ENCODE measurements at places on chromosomes 11 and 22.

DNA sequence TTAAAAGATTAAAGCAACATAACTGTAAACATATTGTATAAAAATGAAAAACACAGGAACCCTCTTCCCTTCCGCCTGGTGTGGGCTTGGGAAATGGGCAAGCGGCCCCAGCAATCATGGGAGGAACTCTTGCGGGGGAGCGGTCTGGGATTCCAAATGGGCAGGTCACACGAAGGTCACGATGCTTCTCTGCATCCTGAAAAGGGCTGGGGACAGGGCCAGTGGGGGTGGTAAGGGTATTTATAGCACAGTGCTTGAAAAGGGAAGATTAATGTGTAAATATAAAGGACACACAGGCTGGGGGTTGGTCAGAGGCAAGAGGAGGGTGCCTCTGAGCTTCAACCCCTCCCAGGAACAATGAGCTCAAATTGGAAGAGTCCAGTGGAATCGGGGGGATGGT lies 46.9 kb upstream of the OR4B1 start:
- no peak for DNase-seq

DNA sequence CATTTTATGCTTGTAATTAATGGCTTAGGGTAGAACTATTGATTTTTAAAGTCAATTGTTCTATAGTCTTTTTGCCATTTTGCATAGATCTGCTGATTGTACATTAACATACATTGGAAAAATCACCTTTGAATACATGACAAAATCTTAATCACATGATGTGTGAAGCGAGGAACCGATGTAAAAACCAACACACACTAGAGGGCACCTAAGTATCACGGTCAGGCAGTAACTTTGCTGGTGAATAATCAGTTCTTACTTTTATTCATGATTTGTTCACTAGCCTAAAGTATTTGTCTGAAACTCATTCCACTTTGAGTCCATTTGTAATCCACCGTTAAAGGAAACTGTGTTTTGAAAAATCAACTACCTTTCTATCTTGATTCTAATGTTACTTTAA lies 28.2 kb downstream of the JHY start:
- DNase-seq: no peak

- no peak for DNase-seq
Observed at GRCh38 chr11:34065505-34066203, 14.1 kb downstream of the CAPRIN1 start.

GRCh38 chr11:19253817-19254216 lies 13.1 kb upstream of the E2F8 start:
- DNase-seq: no peak

GRCh38 chr22:45329530-45329936 lies 19.8 kb downstream of the FAM118A start:
- DNase-seq: no peak

- DNase-seq: no peak
Observed at GRCh38 chr11:131802440-131803115, 432.2 kb downstream of the NTM start.

GRCh38 chr11:57787920-57788702 lies 26.5 kb downstream of the CTNND1 start:
- no peak for DNase-seq

DNA sequence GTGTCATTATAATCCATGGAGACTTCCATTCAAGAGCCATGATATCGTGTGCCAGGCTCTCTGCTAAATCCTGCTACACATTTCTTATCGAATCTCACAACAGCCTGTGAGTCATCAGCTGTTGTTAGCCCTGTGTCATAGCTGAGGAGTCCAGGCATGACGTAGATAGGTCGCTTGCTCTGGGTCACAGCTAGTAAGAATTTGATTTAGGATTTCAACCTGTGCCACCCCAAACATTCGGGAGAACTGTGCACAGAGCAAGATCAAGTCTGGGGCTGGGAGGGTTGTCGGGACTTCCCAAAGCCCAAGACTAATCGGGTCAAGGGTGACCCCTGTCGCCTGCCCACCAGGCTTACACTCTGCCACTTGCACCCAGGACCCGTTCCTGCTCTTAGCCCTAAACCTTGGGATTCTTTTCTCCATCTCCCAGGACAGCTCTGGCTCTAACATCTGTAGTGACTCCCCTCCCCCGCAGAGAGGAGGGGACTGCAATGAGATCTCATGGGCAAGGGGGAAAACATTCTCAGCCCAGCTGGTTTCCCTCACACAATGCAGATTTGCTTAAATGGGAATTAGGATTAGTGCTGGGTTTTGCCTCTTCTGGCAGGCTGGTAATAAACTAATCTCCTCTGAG lies 34.3 kb downstream of the TSPAN18 start:
- DNase-seq: no peak

- no peak for DNase-seq
Observed at GRCh38 chr11:64007629-64008282, 21.5 kb downstream of the OTUB1 start.

DNA sequence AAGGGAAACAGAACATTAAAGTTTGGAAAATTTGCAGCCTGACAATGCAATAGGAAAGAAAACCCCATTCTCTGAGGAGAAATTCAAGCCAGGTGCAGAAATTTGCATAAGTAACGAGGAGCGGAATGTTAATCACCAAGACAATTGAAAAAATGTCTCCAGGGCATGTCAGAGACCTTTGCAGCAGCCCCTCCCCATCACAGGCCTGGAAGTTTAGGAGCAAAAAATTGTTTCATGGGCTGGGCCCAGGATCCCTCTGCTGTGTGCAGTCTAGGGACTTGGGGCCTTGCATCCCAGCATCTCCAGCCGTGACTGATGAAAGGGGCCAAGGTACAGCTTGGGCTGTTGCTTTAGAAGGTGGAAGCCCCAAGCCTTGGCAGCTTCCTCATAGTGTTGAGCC lies 780.2 kb downstream of the LRRC4C start:
- no peak for DNase-seq

- DNase-seq: no peak
Observed at GRCh38 chr22:27380855-27381254, 420.7 kb downstream of the MN1 start.

DNA sequence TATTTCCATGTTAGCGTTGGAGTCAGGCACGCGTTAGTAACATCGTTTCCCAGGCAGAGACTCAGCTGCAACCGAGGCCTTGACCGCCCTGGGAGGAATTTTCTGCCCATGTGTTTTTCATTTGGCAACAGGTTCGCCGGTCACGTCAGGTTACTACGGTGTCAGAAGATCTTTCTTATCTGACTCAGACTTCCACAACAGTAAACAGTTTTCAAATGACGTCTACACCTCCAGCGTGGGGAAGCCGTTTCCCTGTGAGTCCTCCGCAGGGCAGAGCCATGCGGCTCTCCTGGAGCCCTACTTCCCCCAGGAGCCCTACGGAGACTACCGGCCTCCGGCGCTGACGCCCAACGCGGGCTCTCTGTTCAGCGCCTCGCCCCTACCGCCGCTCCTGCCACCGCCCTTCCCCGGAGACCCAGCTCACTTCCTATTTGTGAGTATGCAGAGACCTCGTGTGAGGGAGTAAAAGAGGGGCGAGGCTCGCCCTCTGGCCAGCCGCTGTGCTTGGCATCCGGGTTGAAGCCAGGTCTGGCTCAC lies 14.3 kb upstream of the POU2AF3 start:
- no peak for DNase-seq
